ENCODE measurements at places on chromosomes 13 and 19.

GRCh38 chr19:21322528-21322927 lies 6.7 kb downstream of the ZNF708 start:
- no peak for DNase-seq

DNA sequence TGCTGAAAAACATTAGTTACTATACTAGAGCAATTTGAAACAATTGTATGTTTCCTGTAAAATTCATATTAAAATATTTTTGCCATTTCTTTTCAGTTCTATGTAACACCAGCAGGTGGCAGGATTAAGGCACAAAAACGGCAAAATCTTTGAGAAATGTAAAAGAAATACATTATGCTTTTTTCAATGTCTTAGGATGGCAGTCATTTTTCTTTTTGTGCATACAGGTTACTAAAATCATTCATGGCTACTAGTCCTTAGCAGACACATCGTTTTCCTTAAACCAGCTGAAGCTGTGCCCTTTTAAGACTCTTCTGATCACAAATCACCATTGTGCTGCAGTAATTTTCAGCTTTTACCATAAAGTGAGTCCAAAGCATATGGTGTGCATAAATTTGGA lies 800.7 kb upstream of the SLITRK5 start:
- no peak for DNase-seq

- no peak for DNase-seq
Measured at GRCh38 chr19:43798546-43799409, 3.5 kb downstream of the LYPD5 start.

DNA sequence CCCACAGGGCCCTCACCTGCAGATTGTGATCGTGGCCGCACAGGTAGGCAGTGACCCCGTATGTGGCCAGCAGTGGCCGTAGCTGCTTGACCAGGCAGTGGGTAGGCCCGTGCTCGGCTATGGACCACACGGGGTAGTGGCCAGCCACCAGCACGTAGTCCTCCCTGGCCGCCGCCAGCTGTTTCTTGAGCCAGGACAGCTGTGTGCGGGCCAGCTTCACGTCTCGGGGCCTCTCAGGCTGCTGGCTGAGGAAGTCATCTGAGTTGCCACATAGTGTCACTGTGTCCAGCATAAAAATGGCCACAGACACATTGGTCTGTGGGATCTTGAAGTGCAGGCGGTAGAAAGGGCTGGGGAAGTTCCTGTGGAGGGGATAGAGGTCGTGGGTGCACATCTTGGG lies 1.2 kb downstream of the ACP5 start:
- DNase-seq: no peak

GRCh38 chr13:98293103-98293502 lies 116.0 kb upstream of the RNF113B start:
- DNase-seq: no peak

DNA sequence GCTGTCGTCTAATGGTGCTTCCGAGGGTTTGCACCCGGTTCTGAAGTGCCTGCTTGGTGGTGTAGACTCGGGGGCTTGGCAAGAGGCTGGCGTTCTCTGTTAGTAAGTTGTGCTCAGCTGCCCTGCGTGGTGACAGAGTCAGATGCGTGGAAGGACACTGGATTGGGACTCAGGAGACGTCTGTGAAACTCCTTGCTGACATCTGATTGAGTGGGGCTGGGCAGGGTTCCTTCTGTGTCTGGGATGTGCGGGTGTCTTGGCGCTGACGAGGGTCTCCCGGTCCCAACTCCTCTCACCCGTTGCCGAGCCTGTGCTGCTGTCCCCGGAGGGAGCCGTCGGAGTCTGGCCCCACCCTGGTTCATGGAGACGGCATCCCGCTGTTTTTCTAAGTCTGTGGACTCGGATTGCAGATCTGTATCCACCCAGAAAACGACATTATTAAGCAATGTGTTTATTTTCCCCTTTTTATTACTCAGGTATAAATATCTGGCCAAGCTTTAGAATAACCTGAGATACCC lies 16.4 kb upstream of the DCUN1D2 start:
- no peak for DNase-seq

DNA sequence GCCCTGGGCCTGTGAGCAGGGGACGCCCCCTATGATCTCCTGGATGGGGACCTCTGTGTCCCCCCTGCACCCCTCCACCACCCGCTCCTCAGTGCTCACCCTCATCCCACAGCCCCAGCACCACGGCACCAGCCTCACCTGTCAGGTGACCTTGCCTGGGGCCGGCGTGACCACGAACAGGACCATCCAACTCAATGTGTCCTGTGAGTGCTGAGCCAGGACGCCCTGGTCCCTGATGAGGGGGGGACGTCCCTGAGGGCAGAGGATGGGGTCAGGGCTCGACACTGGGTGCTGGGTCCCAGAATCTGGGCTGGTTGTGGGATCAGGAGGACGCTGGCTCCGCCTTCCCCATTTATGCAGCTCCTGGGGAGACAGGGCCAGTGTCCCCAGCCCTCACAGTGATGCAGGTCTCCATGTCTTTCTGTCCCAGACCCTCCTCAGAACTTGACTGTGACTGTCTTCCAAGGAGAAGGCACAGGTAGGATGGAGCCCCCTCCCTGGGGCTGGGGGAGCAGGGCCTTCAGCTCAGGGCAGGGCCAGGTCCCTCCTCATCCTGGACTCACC lies 2.5 kb downstream of the SIGLEC7 start:
- peak; percentile 58 for DNase-seq

- DNase-seq: no peak
Measured at GRCh38 chr19:5331790-5332189, 8.8 kb downstream of the PTPRS start.

GRCh38 chr13:77207943-77208342 lies 119.0 kb downstream of the MYCBP2 start:
- no peak for DNase-seq

DNA sequence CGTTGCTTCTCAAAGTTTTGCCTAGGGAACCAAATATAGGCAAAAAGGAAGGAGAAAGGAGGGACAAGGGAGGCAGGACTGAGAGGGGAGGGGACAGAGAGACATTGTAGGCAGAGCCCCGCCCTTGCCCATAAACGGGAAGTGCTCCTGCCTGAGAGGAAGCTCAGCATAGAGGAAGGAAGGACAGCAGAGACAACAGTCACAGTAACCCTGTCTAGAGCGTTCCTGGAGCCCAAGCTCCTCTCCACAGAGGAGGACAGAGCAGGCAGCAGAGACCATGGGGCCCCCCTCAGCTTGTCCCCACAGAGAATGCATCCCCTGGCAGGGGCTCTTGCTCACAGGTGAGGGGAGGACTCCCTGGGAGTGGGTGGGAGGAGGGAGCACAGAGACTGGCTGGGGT lies at the start of gene CEACAM21:
Gene CEACAM21, plus strand, starts transcription at position 169 of the 400 bp plus-strand sequence. Its CDS starts 109 bp downstream, at position 278.
- DNase-seq: no peak

DNA sequence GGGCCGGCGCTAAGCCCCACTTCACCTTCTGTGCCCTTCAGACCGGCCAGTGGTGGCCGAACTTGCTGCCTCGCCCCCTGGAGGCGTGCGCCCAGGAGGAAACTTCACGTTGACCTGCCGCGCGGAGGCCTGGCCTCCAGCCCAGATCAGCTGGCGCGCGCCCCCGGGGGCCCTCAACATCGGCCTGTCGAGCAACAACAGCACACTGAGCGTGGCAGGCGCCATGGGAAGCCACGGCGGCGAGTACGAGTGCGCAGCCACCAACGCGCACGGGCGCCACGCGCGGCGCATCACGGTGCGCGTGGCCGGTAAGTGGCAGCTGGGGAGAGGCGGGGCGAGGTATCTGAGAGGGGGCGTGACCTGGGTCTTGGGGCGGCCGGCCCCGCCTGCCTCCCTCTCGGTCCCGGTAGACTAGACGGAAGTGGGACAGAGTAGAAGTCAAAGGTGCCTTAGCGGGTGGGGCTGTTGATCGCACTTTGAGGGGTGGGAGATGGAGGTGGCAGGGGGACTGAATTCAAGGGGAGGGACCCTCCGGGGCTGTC lies 5.6 kb downstream of the ICAM5 start:
- DNase-seq: no peak

Data from left forelimb (tissue), 1 donor.